ENCODE measurements at places on chromosomes 1 and 21.

- no peak overlapping the region for H3K4me3 ChIP-seq
- H3K27ac ChIP-seq, result no peak overlapping the region
- H3K27me3 ChIP-seq, result no peaks in the 10 kb centered on the region
- H3K36me3 ChIP-seq, result peaks cover 70% of the 10 kb centered on the region
- peaks cover 3% of the 10 kb centered on the region for H3K4me1 ChIP-seq
Observed at GRCh38 chr1:110053552-110054428, 16.7 kb downstream of the ALX3 start.

GRCh38 chr1:38026592-38027200 lies 14.2 kb downstream of the UTP11 start:
- peaks cover 38% of the 10 kb centered on the region for H3K36me3 ChIP-seq
- peaks cover 20% of the 10 kb centered on the region for H3K4me1 ChIP-seq
- DNase-seq, result no peak

DNA sequence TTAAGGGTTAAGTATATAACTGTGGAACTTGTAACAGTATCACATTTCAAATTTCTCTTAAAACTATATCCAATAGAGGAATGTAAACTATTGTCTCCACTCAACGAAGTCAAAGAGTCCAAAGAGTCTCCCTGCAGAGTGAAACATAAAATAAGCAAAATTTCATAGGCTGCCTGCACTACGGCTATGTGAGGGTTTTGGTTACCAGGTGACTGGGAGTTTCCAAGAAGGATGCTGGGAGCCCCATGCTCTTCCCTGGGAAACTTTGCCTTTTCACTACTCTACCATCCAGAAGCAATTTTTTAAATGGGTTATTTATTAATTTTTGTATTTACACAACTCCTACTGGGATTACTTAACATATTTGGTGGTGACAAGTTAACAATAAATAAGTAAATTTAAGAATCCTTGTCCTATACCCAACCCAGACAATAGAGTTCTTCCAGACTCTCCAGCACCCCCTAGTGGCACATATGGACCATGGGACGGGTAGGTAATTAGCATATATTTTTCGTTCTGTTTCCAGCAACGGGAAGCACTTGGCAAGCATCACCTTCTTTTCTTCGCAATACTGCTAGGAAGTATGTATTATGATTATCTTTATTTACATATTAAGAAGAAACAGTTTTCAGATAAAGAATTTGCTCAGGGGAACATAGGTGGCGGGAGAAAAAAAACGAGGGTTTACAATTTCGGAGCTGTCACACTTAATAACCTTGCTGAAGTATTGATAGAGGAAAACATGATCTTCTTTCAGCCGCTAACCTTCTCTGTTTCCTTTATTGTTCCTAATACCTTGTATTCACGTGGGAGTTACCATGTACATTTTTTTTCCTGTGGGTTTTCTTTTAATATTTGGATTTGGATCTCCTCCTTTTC lies 3.5 kb downstream of the FMO2 start:
- DNase-seq, result peak; percentile 40
- H3K4me1 ChIP-seq, result peaks cover 7% of the 10 kb centered on the region
- no peaks in the 10 kb centered on the region for H3K36me3 ChIP-seq
- H3K27me3 ChIP-seq, result no peaks in the 10 kb centered on the region

DNA sequence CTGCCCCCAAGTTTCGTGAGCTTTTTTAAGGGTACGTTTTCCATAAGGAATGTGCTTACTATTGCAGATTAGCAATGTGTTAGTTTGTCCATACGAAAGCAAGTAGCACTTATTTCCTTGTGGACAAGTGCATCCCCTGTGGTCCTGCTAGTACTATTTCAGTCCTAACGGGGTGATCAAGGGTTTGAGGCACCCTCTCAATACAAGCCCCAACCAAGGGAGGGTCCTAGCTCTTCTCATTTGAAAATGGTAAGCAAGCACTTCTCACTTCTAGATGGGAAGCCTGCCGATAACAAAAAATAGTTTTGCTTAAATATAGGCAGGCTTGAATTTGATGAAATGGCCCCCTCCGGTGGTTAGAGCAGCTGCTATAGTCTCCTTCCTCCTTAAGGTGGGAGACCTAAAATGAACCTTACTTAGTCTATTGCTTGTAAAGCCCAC lies 64.0 kb upstream of the HMCN1 start:
- H3K4me3 ChIP-seq, result no peak overlapping the region
- H3K27me3 ChIP-seq, result no peaks in the 10 kb centered on the region
- H3K4me1 ChIP-seq, result no peaks in the 10 kb centered on the region
- no peak overlapping the region for H3K27ac ChIP-seq

GRCh38 chr1:41618066-41618825 lies 133.8 kb upstream of the EDN2 start:
- no peak overlapping the region for H3K27ac ChIP-seq
- no peaks in the 10 kb centered on the region for H3K27me3 ChIP-seq
- DNase-seq, result peak; percentile 44
- H3K4me1 ChIP-seq, result peaks cover 11% of the 10 kb centered on the region
- H3K36me3 ChIP-seq, result no peaks in the 10 kb centered on the region
- no peak overlapping the region for H3K4me3 ChIP-seq

- no peak overlapping the region for H3K4me3 ChIP-seq
- no peaks in the 10 kb centered on the region for H3K36me3 ChIP-seq
- no peaks in the 10 kb centered on the region for H3K27me3 ChIP-seq
- peaks cover 12% of the 10 kb centered on the region for H3K4me1 ChIP-seq
Observed at GRCh38 chr1:32759521-32759981, 57.0 kb upstream of the SYNC start.

All from liver (tissue), 10 donors.